ENCODE measurements at places on chromosomes 13 and 19. TPM values are rescaled to one million over a fixed set of nuclear protein-coding genes. Genes with fewer than 3 reads are reported as not detected.
A peak's percentile ranks its signal among the peaks of the same experiment; 100 is the strongest.

DNA sequence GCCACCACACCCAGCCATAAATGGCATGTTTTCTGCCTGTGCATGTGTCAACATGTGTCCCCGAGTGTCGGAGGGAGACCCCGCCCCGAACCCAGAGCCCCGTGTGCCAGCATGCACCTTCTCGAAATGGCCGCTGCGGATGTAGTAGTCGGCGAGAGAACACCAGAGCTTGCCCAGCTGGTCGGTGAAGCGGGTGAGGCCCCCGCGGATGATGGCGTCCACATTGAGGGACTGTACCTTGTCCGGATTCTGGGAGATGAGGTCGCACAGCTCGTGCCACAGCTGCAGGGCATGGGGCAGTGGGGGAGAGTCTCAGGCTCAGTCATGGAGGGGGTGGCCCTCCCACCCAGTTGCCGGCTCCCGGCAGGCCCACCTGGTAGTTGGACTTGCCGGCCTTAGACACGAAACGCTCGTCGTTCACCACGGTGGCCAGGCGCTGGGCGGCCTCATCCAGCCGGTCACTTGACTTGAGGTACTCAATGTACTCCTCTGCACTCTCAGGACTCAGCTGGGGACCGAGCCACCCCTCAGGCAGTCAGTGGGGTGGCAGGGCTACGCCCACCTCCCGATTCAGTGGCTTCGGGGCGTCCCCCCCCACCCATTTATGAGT lies 3.5 kb downstream of the XAB2 start:
- peaks cover 5% of the 10 kb centered on the region for H3K36me3 ChIP-seq
- no peak overlapping the region for H3K4me3 ChIP-seq
- H3K27me3 ChIP-seq, result no peaks in the 10 kb centered on the region
- H3K27ac ChIP-seq, result no peak overlapping the region
- peaks cover 22% of the 10 kb centered on the region for H3K4me1 ChIP-seq
- no peak for DNase-seq

The ZNF177 gene
- 1.4 TPM for total RNA-seq

DNA sequence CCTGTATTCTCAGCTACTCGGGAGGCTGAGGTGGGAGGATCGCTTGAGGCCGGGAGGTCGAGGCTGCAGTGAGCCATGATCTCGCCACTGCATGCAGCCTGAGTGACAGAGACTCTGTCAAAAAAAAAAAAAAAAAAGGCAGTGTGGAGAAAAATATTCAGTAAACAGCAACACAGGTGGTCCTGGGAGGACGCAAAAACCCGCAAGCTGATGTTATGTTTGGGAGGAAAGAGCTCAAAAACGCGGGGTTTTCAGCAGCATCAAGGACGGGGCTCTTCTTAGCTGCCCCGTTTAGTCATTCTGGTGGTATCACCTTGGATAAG lies 599 bp upstream of the ZNF784 start:
- no peaks in the 10 kb centered on the region for H3K27me3 ChIP-seq
- peak overlapping the region; percentile 90 for H3K27ac ChIP-seq
- H3K36me3 ChIP-seq, result peaks cover 29% of the 10 kb centered on the region
- H3K4me3 ChIP-seq, result peak overlapping the region; percentile 63
- DNase-seq, result no peak

The ERICH6B gene
- not detected for total RNA-seq

The FXYD3 gene
- total RNA-seq, result 33.9 TPM

The KLK14 gene
- not detected for total RNA-seq

The C13orf46 gene
- total RNA-seq, result 3.3 TPM

DNA sequence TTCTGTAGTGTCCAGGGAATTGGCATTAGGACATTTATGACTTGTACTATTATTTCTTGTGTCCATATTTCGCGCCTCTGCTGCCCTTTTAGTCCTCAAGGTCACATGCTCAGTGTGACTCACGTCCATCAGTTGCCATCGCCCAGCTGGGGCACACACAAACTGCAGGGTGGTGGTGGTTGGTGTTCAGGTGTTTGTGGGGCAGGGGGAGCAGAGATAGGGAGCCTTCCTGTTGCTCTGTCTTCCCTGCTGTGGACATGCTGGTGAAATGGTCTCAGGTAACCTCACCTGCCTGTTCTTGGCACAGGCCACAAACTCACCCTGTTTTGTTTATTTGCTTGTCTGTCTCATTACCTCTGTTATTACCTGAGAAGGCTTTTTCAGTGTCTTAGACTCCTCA lies 22.4 kb downstream of the PRR12 start:
- H3K27me3 ChIP-seq, result no peaks in the 10 kb centered on the region
- no peaks in the 10 kb centered on the region for H3K36me3 ChIP-seq
- H3K4me3 ChIP-seq, result no peak overlapping the region
- DNase-seq, result no peak
- H3K27ac ChIP-seq, result peak overlapping the region; percentile 67

GRCh38 chr19:12994701-12995595 lies at the start of gene NFIX:
Gene NFIX (plus strand): TSS chr19:12995475. CDS start chr19:12995838, 363 bp downstream.
- H3K27me3 ChIP-seq, result no peaks in the 10 kb centered on the region
- peaks cover 13% of the 10 kb centered on the region for H3K4me1 ChIP-seq
- H3K36me3 ChIP-seq, result no peaks in the 10 kb centered on the region
- H3K27ac ChIP-seq, result peak within 1 kb of the TSS; percentile 93

- H3K4me3 ChIP-seq, result peak overlapping the region; percentile 84
- DNase-seq, result no peak
- no peaks in the 10 kb centered on the region for H3K27me3 ChIP-seq
- H3K4me1 ChIP-seq, result no peaks in the 10 kb centered on the region
- H3K27ac ChIP-seq, result peak overlapping the region; percentile 82
- no peaks in the 10 kb centered on the region for H3K36me3 ChIP-seq
Measured at GRCh38 chr19:1355568-1356507, 27.9 kb upstream of the NDUFS7 start.

The SIAH3 gene
- not detected for total RNA-seq

The TMEM59L gene
- total RNA-seq, result 12.6 TPM

The GMIP gene
- 8.8 TPM for total RNA-seq

The SHISA7 gene
- 3.0 TPM for total RNA-seq

GRCh38 chr19:39158646-39159260 lies 33.2 kb downstream of the PAK4 start:
- no peak overlapping the region for H3K4me3 ChIP-seq
- DNase-seq, result no peak
- no peaks in the 10 kb centered on the region for H3K36me3 ChIP-seq
- peaks cover 36% of the 10 kb centered on the region for H3K4me1 ChIP-seq
- no peaks in the 10 kb centered on the region for H3K27me3 ChIP-seq

The P2RY11 gene
- 2.2 TPM for total RNA-seq

DNA sequence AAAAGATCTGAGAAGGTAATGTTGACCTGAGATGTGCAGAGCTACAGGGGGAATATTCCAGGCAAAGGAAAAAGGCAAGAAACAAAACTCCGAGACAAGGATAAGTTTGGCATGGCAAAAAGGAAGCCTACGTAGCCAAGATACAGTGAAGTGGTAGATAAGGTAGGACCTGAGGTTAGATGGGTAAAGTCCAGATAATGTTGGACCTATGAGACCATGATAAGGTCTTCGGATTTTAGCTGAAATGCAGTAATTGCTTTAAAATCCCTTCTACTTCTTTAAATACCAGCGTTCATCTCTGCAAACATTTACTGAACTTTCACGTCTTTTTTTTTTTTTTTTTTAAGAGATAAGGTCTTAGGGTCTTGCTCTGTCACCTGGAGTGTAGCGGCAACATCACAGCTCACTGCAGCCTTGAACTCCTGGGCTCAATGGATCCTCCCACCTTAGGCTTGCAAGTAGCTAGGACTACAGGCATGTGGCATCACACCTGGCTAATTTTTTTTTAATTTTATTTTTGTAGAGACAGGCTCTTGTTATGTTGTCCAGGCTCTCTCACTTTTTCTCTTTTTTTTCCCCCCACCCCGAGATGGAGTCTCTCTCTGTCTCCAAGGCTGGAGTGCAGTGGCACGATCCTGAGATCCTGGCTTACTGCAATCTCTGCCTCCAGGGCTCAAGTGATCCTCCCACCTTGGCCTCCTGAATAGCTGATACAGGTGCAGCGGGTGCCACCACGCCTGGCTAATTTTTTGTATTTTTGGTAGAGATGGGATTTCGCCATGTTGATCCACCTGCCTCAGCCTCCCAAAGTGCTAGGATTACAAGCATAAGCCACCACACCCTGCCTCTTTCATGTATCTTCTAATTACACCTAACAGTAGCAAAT lies 4.2 kb upstream of the WBP4 start:
- peaks cover 27% of the 10 kb centered on the region for H3K4me1 ChIP-seq
- H3K27me3 ChIP-seq, result no peaks in the 10 kb centered on the region
- H3K27ac ChIP-seq, result no peak overlapping the region
- no peak overlapping the region for H3K4me3 ChIP-seq

The TPP2 gene
- total RNA-seq, result 45.2 TPM

DNA sequence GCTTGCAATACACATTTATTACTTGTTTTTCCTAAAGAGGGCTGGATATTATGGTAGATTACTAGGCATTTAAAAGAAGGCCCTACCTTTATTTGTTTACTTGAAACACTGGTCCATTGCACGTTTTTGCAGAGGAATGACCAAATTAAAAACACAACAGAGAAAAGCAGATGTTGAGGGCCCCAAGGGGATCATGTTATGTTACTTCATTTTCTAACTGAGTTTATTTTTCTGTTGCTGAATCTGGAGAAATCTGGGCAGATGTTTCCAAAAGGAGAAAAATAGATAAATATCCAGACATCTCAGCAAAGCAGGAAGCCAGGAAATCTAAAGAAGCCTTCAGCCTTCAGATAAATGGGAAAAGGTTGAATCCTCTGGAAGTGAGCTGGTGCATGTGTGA lies 353.0 kb downstream of the NDFIP2 start:
- no peak for DNase-seq
- H3K36me3 ChIP-seq, result no peaks in the 10 kb centered on the region
- H3K27me3 ChIP-seq, result no peaks in the 10 kb centered on the region
- H3K4me3 ChIP-seq, result no peak overlapping the region

GRCh38 chr19:9061879-9062278 lies 25.0 kb upstream of the OR1M1 start:
- no peak overlapping the region for H3K27ac ChIP-seq
- H3K4me3 ChIP-seq, result no peak overlapping the region
- H3K4me1 ChIP-seq, result no peaks in the 10 kb centered on the region
- no peak for DNase-seq
- no peaks in the 10 kb centered on the region for H3K27me3 ChIP-seq

DNA sequence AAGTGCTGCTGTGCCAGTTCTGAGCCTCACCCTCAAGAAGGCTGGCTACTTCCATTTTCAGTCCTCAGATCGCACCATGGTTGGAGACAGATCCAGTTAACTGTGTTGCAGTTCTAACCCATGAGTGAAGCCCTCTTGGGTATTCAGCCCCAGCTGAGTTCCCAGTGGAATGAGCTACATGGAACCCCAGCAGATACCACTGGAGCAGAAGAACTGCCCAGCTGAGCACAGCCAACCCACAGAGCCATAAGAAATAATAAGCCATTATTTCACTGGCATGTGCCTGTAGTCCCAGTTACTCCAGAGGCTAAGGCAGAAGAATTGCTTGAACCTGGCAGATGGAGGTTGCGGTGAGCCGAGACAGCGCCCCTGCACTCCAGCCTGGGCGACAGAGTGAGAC lies 59.9 kb downstream of the LATS2 start:
- no peaks in the 10 kb centered on the region for H3K27me3 ChIP-seq
- peaks cover 30% of the 10 kb centered on the region for H3K36me3 ChIP-seq
- H3K4me1 ChIP-seq, result peaks cover 6% of the 10 kb centered on the region
- H3K4me3 ChIP-seq, result no peak overlapping the region
